ENCODE measurements at places on chromosomes 6 and 20.

GRCh38 chr20:1273366-1273765 lies 7.3 kb downstream of the SNPH start:
- no peak for DNase-seq

DNA sequence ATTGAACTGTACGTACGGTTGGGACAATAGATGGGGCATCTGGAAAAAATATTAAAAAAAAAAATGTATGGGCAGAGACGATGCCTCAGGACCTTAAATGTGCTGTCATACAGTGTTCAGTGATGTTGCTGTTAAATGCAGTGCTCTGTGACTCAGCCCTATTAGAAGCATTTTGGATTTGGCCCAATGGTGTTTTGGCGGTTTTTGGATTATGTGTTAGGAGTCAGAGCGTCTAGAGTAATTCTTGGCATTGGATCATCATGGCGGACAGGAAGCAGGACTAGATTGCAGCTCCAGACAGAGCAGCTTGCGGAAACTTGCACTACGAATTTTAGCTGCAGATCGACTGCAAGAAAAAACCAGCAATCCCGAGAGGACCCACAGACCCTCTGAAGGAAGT lies 280.0 kb downstream of the SOX4 start:
- no peak for DNase-seq

GRCh38 chr20:24691901-24692351 lies 222.5 kb downstream of the SYNDIG1 start:
- DNase-seq = no peak

DNA sequence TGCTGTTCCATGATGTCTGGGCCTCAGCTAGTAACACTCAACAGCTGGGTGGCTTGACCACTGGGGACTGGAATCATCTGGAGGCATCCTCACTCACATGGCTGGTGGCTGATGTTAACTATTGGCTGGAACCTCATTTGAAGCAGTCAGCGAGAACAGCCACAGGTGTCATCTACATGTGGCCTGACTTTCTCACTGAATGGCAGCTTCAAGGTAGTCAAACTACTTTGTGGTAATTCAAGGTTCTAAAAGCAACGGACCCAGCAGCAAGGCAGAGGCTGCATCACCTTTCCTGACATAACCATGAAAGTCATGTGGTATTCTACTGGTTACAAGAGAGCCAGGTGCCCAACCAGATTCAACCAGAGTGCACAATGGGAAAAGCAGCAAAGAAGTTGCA lies 115.9 kb upstream of the DST start:
- no peak for DNase-seq

GRCh38 chr6:113642001-113642713 lies 215.0 kb upstream of the MARCKS start:
- DNase-seq = no peak

DNA sequence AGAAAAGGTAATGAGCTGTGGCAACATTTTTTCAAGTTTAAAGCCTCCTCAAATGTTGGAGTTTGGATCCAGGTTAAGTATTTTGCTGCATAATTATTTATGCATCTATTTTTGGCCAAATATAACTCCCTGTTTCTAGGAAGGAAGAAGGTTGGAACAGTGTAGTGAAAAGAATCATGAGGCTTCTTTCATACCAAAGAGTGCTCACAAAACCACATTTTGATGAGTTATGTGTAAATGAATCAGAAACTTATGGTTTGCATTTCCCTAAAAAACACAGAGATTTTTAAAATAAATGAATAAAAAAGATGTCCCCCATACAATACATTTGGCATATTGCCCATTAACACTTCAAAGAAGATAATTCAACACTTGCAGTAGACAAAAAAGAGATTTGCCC lies 246.9 kb upstream of the PRDM1 start:
- no peak for DNase-seq

DNA sequence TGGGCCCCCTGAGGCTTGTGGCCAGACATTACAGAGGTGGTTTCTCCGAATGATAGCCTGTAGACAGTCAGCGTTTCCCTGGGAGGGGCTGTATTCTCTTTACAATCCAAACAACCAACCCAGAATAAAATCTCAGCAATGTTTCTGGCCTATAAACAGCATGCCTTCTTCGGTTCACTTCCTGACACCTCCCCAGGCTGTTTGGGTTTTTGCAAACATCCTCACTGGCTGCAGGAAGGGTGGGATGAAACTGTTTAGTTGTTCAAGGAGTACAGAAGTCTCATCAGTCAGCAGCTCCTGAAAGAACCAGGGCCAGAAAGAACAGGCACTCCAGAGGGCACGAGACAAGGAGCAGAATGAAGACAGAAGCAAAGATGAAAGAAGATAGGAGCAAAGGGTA lies 350.0 kb downstream of the QKI start:
- no peak for DNase-seq

GRCh38 chr6:107538856-107539387 lies 49.0 kb downstream of the SOBP start:
- DNase-seq = no peak

GRCh38 chr20:19973961-19974629 lies 43.1 kb upstream of the NAA20 start:
- no peak for DNase-seq

GRCh38 chr6:38525888-38526287 lies 113.8 kb downstream of the BTBD9 start:
- DNase-seq = no peak

DNA sequence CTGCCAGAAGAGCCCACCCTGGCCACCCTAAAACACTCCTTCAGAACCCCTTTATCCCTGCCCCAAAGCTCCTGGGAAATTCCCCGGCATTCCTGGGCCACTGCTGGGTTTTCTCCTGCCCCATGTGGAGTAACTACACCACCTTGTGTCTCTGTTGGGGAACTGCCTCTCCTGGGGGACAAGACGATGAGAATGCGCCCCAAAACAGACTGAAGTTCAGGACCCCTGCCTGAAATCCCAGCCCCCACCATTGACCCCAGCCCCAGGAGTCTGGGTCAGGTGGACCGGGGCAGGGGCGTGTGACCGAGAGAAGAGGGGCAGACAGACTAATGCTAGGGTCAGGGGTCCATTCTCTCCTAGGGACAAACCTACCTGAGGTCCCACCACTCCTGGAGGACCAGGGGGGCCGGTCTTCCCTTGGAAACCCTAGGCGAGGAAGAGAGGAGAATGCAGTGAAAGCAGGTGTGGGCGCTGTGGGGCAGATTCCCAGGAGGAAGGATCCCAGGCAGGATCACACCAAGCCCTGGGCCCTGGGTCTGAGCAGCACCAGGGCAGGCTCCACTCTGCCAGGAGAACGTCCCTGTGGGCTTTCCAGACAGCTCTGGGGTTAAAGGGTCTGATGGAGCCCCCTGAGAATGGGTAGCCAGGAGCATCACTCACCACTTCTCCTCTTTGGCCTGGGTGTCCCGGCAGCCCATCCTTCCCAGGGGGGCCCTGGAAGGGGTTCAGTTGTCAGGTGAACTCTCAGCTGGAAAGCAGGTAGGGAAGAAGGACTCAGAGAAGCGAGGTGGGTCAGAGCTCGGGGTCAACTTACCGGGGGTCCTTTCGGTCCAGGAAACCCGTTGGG lies 19.4 kb downstream of the COL11A2 start:
- DNase-seq = no peak

GRCh38 chr6:119979862-119980261 lies 630.3 kb upstream of the MAN1A1 start:
- DNase-seq = no peak

GRCh38 chr6:167668019-167668753 lies 158.5 kb upstream of the AFDN start:
- DNase-seq = no peak

DNA sequence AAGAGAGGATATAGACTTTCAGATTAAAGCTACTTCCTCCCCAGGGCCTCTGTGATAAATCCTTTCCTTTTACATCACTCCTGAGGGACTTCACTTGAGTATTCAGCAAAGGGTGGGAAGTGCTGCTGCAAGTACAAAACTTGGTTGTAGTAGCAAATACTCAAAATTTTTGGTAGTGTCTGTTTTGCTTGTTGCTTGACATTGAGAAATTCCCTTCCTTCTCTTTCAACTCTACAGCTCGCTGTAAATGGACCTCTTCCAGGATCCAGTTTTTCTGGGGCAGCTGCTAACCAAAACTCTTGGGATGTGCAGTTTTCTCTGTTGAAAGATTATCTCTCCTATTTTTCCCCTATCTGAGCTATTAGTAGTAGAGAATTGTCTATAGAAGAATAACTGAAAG lies 472.0 kb downstream of the CD109 start:
- no peak for DNase-seq

DNA sequence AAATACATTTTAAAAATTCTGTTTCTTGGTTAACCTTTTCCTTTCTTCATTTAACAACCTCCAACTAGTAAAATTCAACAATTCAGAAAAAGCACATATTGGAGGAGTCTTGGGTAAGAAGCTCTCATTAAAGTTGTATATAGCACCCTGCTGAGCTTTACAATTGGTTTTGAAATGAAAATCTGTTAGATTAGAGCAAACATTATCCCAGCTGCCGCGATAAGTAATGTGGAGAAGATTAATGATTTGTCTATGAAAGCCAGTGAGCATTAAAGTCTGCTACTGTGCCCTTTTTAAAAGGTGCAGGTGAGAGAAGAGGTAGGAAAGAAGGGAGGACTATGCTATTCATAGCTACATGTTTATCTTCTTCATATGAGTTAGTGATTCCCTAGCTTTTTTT lies 201.5 kb downstream of the ZFAND3 start:
- no peak for DNase-seq

DNA sequence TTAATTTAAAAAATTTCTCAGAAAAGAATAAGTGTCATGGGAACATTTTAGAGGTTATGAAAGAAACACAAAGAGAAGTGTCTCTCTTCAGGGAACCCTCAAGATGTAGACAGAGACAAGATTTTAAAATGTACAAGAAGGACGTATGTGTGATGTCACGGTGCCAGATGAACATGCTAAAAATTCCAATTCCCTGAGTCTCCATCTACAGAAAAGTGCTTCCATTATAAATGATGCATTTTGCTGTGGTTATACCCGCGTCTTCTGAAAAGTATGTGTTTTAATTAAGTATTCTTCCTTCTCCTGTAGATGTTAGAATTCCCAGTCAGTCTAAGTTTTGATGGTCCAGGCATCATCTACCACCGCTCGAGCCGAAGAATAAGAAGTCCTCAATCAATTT lies 489.1 kb downstream of the PREX1 start:
- DNase-seq = no peak

DNA sequence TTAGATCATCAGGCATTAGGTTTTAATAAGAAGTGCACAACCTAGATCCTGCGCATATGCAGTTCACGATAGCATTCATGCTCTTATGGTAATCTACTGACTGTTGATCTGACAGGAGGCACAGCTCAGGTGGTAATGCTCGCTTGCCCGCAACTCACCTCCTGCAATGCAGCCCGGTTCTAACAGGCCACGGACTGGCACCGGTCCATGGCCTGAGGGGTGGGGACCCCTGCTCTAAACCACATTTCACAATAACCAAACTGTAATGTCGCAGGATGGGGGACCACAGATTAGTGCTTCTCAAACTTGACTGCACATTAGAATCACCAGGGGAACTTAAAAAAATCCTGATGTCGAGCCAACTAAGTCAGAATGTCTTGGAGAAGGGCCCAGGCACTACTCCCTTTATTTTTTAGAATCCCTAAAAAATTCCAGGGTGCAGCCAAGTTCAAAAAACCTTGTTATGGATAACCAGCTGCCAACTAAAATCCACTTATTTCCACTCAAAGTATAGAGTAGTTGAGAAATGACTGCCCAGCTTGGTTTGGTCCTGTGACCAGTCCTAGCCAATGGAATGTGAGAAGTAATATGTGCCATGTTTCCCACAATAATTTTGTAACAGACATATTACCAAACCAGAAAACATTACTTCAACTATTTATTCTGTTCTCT lies 3.1 kb downstream of the SHPRH start:
- DNase-seq = no peak

DNA sequence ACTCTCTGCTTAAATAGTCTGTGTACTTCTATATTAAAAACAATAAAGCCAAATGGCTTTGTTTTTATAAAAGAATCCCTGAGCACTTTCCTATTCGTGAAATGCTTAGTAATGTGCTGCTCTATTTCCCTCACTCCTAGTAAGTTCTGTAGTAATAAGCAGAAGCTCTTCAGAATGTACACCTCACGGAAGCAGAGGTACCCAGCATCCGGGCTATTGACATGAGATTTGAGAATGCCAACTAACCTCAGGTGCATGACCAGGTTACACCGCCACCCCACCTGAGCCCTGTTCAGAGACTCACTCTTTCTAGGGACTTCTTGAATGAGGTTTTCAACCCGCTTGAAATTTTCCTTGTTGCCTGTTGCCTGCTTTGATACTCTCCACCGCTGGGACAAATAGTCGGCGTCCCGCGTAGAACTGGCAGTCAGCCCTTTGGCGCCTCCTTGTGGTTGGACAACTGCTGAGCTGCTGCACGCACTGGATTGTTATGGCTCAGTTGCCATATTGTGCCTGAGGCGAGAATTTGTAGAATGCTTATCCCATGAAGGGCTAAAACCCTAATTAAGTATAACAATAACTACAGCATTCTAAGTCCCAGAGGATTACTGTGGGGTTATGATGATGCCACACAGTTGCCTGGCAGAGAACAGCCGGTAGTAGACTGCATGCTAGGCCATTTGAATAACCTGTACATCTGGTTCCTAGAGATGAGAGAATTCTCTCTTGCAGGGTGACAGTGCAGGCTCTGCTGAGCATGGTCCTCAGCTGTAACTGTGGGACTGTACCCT lies 95.4 kb downstream of the KHDC1L start:
- peak; percentile 59 for DNase-seq
